ENCODE measurements at places on chromosomes 7 and 10.

GRCh38 chr10:117991701-117992100, 55.0 kb downstream of the RAB11FIP2 start:
- DNase-seq = no peak

- no peak for DNase-seq
Measured at GRCh38 chr7:36205803-36206202, 52.7 kb downstream of the EEPD1 start.

DNA sequence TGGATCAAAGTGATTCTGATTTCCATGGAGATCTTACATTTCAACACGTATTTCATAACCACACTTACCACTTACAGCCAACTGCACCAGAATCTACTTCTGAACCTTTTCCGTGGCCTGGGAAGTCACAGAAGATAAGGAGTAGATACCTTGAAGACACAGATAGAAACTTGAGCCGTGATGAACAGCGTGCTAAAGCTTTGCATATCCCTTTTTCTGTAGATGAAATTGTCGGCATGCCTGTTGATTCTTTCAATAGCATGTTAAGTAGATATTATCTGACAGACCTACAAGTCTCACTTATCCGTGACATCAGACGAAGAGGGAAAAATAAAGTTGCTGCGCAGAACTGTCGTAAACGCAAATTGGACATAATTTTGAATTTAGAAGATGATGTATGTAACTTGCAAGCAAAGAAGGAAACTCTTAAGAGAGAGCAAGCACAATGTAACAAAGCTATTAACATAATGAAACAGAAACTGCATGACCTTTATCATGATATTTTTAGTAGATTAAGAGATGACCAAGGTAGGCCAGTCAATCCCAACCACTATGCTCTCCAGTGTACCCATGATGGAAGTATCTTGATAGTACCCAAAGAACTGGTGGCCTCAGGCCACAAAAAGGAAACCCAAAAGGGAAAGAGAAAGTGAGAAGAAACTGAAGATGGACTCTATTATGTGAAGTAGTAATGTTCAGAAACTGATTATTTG, 15.3 kb downstream of the HNRNPA2B1 start:
- DNase-seq = no peak

- DNase-seq = no peak
Measured at GRCh38 chr7:121083790-121084251, 95.3 kb downstream of the CPED1 start.

DNA sequence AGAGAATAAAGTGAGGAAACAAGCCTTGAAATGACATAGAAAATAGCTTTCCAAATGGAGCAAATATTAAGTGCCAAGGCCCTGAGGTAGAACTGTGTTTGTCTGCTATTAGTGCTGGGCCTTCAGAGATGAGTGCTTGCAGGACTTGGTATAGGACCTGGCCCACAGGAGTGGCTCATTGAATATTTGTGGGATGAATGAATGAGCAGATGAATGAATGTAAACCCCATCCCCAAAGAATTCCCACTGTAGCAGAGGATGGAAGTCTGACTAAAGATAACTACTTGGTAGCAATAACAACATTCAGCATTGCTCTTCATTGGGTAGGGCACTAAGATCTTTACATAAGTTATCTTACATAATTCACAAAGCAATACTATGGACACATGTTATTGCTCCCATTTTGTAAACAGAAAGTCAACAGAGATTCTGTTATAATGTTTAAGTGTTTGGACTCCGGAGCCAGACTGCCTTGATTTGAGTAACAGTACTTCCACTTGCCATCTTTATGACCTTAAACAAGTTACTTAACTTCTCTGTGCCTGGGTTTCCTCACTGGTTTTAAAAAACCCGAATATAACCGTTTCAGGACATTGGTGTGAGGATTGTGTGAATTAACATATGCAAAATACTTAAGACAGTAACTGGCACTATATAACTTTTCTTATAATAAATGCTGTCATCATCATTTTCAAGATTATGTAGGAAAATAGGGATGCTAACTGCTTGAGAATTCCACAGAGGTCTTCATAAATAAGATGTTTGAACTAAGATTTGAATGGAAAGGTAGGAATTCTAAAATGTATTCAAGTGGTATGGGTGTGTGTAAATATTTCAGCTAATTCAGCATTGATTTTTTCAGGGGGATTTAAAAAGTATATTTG, 141.9 kb downstream of the PRKG1 start:
- no peak for DNase-seq

- DNase-seq = no peak
Measured at GRCh38 chr7:26198133-26198780, 2.3 kb downstream of the HNRNPA2B1 start.

DNA sequence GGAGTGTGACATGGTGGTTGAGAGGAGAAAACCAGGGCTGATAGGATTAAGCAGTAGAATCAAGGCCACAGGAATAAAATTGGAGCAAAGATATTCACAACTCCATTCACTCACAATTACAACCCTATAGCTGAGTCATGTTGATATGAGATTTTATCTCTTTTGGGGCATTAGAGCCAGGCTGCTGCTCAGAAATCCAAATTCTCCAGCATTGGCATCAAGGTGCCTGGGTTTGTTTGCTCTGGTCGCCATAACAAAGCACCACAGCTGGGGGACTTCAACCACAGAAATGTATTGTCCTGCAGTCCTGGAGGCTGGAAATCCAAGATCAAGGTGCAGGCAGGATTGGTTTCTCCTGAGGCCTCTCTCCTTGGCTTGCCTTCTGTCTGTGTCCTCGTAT, 52.5 kb upstream of the GRB10 start:
- DNase-seq = no peak

DNA sequence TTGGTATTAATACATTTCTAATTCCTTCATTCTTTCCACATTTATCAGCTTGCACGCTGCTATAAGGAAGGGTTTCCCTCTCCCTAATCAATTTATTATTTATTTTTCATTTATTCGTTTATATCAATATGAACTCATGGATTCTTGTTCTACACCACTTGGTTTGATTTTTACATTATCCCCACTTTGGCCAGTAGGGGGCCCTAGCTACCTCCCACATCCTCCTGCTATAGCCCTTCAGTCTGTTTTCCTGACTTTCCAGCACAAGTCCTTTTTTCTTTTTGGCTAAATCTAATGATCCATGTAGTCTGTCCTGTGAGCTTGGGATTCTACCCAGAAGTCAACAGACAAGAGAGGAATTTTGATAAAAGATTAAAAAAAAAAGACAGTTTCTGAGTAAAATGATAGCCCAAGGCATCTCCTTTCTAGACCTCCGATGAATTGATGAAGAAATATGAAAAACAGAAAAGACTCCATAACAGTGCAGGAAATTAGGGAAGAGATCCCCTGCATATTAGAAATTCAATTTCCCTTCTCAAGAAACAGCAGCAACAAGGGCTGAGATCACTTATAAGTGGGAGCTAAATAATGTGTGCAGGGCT, 47.7 kb downstream of the LYZL2 start:
- DNase-seq = peak; percentile 30

GRCh38 chr10:24680647-24681524, 42.8 kb downstream of the ARHGAP21 start:
- no peak for DNase-seq

GRCh38 chr10:62230344-62231121, 38.1 kb downstream of the RTKN2 start:
- no peak for DNase-seq

GRCh38 chr7:7889791-7890568, 78.6 kb upstream of the GLCCI1 start:
- DNase-seq = no peak

- DNase-seq = no peak
Measured at GRCh38 chr7:121634356-121634755, 238.2 kb upstream of the FAM3C start.

DNA sequence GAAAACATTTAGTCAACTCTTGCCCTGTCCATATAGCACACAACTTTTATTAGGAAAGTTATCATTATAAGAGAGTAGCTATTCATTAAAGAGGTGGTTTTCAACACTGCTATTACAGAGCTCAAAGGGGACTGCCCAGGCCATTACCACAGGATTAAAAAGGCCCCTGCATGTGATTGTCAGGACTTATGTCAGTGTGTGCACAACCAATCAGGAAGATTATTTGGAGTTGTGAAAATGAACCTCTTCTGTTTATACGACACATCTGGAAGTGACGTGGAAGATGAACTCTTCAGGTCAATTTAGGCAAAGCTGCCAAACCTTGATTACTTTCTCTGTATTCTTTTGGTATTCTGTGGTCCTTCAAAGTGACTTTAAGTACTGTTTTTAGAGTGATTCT, 14.7 kb downstream of the CCNY start:
- DNase-seq = no peak

GRCh38 chr7:148850564-148850963, 33.5 kb downstream of the EZH2 start:
- no peak for DNase-seq

DNA sequence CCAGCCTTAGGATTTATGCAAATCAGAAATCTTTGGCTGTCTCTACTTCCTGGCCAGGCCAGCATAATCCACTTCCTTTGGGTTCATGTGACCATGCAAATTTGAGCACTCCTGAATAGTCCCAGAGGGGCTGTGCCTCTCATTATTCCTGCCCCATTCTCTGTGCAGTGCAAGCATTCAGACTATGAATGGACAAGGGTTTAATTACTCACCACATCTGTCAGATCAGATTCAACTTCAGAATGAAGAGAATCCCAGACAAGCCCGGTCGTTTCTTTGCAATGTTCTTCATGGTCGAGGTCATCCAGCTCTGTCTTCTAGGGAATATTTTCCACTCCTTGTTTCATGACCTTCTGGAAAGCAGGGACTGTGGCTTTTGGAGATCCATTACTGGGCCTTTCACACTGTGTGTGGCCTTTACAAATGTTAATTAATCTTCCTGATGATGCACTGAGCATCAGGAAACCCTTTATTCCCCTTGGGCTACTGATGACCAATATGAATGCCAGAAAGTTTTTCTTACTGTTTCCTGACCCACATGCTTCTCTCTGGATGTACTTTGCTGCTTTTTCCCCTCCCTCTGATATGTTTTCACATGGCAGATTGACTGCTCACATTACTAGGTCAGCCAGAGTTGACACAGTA, 217.6 kb upstream of the TCF7L2 start:
- DNase-seq = no peak

DNA sequence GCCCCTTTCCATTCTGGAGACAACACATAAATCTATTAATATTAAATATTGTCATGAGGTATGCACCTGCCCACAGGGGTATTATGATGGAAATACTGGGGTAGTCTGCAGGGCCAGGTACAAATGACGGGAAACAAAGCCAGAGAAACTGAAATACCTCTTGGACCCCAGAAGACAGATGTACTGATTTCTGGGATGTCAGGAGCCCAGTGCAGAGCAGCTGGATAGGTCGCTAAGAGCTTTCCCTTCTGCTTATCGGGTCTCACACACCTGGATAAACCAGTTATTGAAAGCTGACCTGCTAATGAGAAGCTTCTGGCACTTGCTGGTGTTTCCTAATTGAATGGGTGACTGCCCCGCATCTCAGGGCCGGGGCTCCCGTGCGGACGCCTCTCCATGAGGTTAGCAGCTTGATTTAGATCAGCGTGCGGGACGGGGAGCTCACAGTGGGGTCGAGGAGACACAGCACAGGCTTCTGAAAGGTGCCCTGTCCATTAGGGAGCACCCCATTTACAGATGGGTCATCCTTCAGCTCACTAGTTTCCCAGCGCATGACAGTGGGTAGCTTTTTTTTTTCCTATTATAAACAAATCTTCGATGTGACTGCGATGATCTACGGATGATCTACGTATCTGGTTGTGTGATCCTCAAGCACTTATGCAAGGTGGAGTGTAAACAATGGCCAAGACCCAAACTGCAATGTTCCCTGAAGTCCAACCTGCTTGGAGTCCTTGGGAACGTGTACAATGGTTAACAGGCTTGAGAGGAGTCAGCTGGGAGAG, 1.5 kb upstream of the INSIG1 start:
- no peak for DNase-seq

DNA sequence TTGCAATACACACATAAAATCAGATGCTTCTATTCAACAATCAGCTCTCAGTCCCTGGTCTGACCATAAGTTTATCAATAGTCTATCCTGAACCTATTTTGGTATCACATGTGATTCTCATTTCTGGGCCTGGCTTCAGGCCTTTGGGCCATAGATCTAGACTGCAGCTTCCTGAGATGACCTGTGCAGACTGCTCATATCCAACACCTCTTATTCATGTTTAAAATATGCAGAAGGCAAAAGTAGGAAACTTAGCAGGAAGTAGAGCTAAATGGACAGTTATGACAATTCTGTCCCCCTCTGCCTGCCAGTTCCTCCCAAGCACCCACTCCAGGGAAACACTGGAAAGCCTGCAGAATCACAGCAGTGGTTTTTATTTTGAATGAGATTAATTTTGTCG, 53.3 kb downstream of the C7orf25 start:
- no peak for DNase-seq

- DNase-seq = no peak
Measured at GRCh38 chr10:69867699-69868558, 66.2 kb downstream of the COL13A1 start.

DNA sequence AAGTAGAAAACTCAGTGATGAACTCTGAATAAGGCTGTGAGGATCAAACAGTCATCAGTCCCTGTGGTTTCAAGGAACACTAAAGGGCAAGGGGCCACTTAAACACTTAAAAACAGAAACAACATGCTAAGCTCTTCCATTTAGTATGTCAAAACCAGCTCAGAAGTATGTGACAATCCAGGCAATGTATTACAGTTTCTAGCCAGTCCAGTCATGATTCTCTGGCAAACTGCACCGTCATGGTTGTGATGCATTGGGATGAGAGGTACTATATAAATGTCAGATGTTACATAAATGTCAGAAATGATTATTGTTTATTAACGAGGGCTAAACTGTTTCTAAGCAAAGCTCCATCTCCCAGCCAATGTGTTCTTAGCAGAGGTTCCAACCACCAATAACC, 4.7 kb upstream of the CREB5 start:
- DNase-seq = no peak

GRCh38 chr10:107213861-107214260, 49.4 kb upstream of the SORCS1 start:
- DNase-seq = no peak

DNA sequence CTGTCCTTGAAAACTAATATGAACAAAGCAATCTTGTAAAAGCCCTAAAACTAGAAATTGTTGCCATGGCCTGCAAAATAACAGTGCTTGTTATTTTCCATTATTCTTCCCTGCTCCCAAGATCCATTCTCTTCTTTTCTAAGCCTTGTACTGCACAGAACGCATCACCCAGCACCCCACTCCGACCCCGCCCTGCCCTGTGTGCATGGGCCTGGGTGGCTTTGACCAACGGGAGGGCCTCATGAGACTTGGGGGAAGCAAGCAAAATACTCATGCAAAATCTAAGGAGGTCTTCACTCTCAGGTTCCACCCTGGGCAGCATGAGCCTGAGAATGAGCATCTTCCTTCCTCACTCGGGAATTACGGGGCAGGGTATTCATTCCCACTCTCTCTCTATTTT, 32.4 kb downstream of the NPY start:
- no peak for DNase-seq

DNA sequence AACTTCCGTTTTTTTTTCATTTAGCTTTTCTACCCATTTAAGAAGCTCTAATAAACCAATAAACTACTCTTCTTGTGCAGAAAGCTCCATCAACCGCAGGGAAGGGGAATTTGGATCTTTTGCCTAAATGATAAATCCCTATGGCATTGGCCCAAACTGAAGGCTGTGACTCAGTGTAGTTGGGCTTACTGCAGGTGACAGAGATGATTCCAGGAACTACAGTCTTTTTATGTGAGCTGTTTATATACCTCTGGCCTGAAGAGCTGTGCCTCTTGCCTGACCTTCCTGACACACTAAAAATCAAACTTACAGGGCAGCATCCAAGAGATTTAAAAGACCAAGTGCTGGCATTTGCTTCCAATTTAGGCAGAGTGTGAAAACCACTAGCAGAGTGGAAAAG, 25.2 kb downstream of the ABCB1 start:
- no peak for DNase-seq
